ENCODE measurements at places on chromosomes 11 and 22.

- peak; percentile 45 for DNase-seq
Observed at GRCh38 chr11:77136074-77136473, 8.0 kb downstream of the MYO7A start.

DNA sequence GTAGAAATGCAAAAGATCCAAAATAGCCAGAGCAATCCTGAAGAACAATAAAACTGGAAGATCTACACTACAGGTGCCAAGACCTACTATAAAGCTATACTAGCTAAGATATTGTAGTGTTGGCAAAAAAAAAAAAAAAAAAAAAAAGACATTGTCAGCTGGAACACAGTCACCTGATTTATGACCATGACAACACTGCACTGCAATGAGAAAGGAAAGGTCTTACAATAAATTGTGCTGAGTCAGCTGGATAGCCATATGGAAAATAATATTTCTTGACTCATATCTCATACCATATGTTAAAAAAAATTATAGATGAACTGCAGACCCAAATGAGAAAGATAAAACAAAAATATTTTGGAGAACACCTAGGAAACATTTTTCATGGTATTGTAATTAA is 3.1 kb upstream of the PANX3 start:
- DNase-seq, result no peak

DNA sequence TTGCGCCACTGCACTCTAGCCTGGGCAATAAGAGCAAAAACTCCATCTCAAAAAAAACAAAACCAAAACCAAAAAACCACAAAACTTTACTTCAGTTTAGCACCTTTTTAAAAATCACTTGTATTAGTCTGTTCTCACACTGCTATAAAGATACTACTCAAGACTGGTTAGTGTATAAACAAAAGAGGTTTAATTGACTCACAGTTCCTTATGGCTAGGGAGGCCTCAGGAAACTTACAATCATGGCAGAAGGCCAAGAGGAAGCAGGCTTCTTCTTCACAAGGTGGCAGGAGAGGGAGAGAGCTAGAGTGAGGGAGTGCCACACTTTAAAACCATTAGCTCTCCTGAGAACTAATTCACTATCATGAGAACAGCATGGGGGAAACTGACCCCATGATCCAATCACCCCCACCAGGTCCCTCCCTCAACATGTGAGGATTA is 261.3 kb downstream of the TMEM135 start:
- DNase-seq, result peak; percentile 33

- no peak for DNase-seq
Observed at GRCh38 chr11:121035780-121036179, 11.9 kb downstream of the TBCEL start.

GRCh38 chr11:15523543-15523942 is 408.8 kb downstream of the INSC start:
- no peak for DNase-seq

- DNase-seq, result no peak
Observed at GRCh38 chr11:116232364-116232828, 540.4 kb downstream of the BUD13 start.

DNA sequence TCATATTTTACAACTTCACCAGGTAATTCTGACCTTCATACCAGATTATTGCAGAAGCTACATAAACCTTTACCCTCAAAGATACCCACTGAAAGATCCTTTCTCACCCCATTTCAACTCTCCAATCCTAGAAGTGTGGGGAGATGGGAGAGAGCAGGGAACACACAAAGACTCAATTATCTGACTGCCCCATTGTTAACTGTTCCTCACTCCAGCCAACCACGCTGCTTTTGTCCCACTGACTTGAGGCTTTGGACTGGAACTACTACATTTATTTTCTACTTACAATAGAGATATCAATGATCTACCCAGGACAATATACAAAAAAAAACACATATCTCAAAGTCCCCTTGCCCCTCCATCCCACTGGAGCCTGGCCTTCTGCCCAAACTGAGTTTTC is 44.7 kb upstream of the SLN start:
- no peak for DNase-seq

DNA sequence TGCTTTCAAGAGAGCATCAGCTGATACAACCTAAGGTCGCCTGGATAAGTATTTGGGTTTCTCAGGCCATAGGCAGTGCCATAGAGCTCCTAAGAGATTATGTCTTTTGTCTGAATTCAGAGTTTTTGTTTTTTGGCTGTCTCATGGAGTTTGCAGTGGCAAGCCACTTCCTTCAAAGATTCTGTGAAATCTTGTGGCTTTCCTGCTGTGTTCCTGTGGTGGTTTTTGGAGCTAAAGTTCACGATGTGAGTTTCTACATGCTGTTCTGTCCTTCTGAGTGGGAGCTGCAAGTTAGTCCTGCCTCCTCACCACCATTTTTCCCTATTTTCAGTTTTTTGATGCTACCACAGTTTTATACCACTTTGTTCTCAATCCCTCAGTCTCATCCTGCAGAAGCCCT is 111.4 kb downstream of the COMMD9 start:
- peak; percentile 31 for DNase-seq

GRCh38 chr11:69339983-69340565 is 46.1 kb downstream of the MYEOV start:
- no peak for DNase-seq

DNA sequence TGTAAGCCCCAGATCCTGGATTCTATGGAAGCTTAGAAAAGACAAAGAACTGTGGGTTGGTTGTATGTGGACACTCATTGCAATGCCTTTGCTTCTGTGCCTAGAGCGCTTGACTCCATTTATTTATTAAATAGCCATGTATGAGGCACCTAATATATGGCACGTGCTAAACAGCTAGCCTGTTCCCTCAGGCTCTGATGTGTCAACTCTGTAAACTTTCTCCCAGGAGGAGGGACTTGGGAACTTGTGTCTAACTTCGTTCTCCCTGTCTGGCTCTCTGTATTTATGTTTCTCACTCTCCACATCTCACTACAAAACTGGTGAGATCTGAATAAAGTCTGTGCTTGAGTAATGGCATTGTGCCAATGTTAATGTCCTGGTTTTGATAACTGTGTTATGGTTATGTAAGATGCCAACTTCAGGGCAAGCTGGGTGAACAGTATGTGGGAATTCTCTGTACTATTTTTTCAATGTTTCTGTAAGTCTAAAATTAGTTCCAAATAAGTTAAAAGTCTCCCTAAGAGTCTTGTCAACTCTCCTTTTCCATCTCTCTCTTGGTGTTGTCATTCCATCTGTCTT is 34.1 kb upstream of the ZBTB16 start:
- DNase-seq, result no peak

DNA sequence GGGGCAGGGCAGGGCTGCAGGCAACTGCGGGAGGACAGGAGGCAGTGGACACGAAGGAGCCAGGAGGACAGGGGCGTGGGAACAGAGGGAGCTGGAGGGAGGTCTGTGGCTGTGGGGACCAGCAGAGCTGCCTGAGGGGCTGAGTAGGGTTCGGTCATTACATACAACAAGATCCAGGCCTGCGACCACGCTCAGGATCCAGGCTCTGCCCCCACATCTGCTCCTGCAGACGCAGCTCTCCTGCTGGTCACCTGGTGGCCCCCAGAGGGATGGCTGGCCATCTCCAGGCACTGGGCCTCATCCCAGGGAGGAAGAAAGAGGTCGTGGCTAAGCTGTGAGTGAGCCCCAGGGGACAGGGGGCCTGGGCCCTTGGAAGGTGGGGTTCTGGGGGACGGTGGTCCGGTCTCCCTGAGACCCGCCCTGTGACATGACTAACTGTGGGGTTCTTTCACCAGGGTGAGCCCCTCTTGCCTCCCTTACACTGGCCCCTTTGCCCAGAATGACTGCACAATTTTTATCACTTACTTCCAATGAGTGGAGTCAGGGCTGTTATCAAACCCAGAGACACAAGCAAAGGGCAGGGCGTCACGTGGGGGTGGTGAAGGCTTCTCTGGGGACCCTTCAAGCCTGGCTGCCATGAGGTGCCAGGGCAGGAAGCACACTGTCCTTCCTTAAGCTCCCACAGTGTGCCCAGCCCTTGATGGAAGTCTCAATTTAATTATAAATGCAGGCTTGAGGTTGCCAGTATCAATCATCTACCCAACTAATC is 6.7 kb upstream of the APOBEC3A start:
- no peak for DNase-seq

- DNase-seq, result no peak
Observed at GRCh38 chr11:96187822-96188221, 155.2 kb downstream of the MAML2 start.

GRCh38 chr22:11628651-11629511 is 3899.1 kb upstream of the OR11H1 start:
- DNase-seq, result no peak

GRCh38 chr11:34145847-34146381 is 40.5 kb downstream of the NAT10 start:
- DNase-seq, result no peak

DNA sequence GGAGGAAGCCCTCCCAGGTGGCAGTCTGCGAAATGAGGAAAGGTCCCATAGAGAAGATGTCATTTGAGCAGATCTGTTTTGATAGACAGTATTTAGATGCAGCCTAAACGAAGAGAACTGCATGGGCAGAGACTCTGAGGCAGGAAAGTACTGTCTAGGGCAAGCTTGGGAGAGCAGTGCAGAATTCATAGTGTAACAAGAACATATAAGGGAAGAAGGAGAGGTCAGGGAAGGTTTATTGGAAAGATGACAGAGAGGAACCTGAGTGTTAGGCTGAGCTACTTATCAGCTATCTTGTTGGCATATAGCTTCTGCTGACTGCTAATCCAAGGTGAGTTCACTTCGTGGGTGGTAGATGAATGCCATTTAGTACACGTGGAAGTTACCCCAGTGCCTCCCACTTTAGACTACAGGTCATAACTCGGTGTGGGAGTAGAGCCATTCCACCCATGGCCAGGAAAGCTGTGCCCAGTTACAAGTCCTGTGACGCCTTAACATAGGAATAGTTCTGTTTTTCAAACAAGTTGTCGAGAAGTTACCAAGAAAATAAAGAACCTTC is 99.5 kb downstream of the DBX1 start:
- DNase-seq, result no peak

- DNase-seq, result no peak
Observed at GRCh38 chr22:40498420-40499208, 128.2 kb downstream of the SGSM3 start.

GRCh38 chr11:14641801-14642200 is 1.8 kb upstream of the PDE3B start:
- no peak for DNase-seq

- no peak for DNase-seq
Observed at GRCh38 chr22:40758390-40758789, 60.8 kb downstream of the SLC25A17 start.

GRCh38 chr11:59756845-59757244 is 1.7 kb downstream of the STX3 start:
- peak; percentile 56 for DNase-seq

- DNase-seq, result peak; percentile 81
Observed at GRCh38 chr11:130431331-130431773, 2.9 kb upstream of the ADAMTS8 start.

DNA sequence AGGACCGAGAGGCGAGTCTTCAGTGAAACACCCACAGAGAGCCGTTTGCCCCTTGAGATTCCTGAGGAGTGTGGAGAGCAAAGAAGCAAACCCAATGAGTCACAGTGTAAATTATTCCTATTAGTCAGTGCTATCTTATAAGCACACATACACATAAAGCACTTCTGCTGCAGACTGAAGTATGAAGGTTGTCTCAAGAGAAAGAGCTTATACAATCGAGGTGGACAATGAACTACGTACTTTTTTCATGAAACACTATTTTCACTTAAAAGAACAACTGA is 37.3 kb downstream of the GALNT18 start:
- no peak for DNase-seq

DNA sequence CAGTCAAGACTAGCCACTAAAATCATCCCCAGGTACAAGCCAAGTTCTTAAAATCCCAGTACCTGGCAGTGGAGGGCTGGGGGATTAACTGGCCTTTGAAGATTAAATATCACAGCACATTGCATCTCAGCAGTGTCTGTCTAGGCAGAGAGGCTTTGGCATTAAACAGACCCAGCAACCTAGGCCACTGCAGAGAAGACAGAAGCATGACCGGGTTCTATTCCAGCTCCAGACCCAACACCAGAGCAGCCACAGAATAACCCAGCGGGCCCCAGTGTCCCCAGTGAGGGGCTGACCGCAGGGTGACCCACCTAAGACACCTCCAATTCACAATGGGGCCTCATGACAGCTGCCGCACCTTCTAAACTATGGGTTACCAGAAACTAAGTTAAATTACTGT is 88.2 kb downstream of the SHANK2 start:
- DNase-seq, result no peak

DNA sequence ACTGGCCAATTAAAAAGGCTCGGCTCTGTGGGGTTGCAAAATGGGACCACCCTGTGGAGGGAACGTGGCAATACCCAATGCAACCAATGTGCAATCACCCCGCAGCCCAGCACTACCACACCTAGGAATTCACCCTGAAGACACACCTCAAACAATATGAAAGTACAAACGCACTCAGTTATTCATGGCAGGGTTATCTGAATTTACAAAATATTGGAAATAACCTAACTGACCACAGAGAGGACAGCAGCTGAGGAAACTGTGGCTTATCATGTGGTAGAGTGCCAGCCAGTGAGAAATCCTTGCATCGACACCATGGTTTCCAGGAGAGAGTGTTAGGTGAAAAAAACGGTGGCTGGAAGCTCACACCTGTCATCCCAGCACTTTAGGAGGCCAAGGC is 18.7 kb downstream of the ALG12 start:
- no peak for DNase-seq

DNA sequence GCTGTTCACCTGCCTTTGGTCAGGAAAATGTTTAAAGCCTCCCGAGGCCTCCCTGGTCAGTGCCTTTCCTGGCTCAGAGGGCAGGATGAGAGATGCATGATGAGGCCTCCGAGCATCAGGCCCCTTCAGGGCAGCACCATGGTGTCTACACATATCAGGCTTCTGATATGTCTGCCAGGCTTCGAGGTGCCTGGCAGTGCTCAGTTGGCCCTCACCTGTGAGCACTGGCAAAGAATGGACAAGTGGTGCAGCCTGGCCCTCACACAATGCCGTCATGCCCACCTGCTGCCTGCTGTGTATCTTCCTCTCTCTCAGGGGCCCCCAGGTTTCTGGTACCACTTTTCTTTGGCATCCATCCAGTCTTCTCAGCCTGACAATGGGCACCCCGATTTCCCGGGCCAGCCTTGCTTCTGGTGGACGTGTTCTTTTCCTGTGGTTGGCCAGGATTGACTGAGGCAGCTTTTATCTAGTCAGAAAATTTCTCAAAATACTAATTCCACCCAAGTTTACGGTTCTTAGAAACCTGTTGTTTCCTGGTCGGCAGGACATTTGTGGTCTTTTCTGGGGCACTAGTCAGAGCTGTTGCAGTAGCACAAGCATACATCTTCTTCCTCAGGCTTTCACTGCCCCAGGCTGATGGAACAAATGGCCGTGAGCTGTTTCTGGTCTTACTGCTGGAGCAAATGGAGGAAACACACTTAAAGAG is 76.8 kb upstream of the SUSD2 start:
- DNase-seq, result no peak

Measured in NB4 (cell line).